Mesenteric fat pad (tissue), 1 donor: ENCODE measurements at places on chromosomes 5 and 9. TPM values are rescaled to one million over a fixed set of nuclear protein-coding genes. Genes with fewer than 3 reads are reported as not detected.

DNA sequence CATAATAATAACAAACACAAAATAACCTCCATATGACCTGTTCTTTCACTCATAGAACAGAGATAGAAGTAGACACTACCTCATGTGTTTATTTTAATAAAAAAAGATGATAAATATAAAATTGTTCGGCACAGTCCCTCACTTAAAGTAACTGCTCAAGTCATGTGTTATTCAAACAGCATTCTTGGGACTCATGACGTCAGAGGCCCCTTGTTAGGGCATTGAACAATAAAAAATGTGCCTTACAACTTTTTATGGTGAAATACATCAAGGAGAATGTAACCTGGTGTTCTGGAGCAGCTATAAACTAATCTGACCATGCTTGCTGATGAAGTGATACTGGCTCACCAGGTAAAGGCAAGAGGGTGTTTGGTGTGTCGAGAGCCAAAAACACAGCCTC, 12.2 kb upstream of the NDFIP1 start:
- DNase-seq = no peak

DNA sequence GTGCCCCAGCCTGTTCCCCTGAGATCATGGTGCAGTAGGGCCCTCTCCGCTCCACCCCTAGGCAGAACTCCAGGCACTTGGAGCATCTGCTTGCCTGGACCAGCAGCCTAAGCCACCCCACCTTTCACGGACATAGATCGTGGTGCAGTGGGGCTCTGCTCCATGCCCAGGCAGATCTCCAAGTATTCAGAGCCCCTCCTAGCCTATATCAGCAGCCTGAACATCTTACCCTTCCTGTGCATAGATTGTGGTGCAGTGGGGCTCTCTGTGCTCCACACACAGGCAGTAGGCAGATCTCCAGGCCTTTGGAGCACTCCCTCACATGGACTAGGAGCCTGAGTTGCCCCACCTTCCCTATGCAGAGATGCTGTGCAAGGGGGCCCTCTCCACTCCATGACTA, 103.0 kb downstream of the GLIS3 start:
- no peak for DNase-seq

DNA sequence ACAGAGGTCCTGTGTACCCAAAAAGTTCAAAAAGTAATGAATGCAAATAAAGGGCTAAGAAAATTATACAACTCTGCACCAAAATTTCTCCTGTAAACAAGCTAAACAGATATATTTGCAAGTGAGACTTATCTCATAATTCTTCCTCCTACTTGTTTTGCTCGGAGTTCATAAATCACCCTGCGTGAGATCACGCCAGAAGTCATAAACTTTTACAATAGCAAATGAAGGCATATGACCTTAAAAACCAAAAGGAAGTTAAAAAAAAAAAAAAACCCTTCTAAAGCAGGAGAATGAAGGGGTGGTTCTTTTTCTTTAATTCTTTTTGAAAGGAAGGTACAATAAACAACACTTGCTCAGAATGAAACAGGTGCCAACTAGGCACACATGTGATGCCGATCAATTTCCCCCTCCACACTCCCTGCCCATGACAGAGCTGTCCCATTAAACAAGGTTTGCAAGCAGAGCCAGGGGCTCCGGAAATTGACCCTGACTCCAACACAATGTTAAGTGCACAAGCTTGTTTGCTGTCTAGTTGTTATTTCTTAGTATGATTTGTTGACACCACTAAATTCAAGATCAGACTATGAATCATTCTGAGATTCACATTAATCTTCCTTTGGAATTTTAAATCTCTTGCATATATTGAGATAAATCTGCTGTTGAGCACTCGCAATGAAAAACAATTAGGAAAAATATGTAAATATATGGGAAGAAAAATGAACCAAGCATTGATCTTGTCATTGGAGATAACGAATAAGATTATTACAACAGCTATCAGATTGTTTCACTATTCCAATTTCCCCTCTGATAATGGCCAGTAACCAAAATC, 46.3 kb downstream of the DROSHA start:
- DNase-seq = no peak

GRCh38 chr5:106634375-106634774, 1036.4 kb downstream of the EFNA5 start:
- DNase-seq = no peak

MAML1 gene
- total RNA-seq = 20.4 TPM

TCF7 gene
- 3.9 TPM for total RNA-seq
